ENCODE measurements at places on chromosomes 4 and X. TPM values are rescaled to one million over a fixed set of nuclear protein-coding genes. Genes with fewer than 3 reads are reported as not detected.

- peaks cover 4% of the 10 kb centered on the region for H3K36me3 ChIP-seq
- no peaks in the 10 kb centered on the region for H3K27me3 ChIP-seq
- DNase-seq: no peak
- H3K27ac ChIP-seq: no peak overlapping the region
- H3K4me3 ChIP-seq: no peak overlapping the region
Observed at GRCh38 chr4:142743121-142743825, 102.8 kb downstream of the INPP4B start.

DNA sequence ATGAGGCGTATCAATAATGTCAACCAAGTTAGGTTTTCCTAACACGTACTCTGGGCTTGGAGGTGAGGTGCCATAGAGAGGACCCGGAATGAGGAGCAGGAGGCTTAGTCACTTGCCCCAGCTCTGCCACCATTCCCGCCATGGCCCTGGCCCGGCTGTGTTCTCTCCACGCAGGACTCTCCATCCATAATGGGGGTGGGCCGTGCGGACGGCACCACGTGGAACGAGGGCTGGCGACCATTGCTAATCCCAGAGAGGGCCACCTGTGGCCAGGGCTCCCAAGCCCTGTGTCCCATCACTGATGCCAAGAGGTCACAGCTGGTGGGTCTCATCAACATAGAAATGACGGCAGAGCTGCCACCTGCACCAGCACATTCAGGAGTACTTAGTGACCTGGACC is 76.4 kb downstream of the JAKMIP1 start:
- DNase-seq: no peak
- H3K27ac ChIP-seq: no peak overlapping the region
- no peaks in the 10 kb centered on the region for H3K27me3 ChIP-seq

GRCh38 chr4:68152411-68152810 is 22.7 kb upstream of the TMPRSS11F start:
- H3K4me1 ChIP-seq: no peaks in the 10 kb centered on the region
- DNase-seq: no peak
- no peak overlapping the region for H3K27ac ChIP-seq
- no peaks in the 10 kb centered on the region for H3K36me3 ChIP-seq
- H3K4me3 ChIP-seq: no peak overlapping the region

GRCh38 chrX:7272346-7272745 is 124.4 kb upstream of the PUDP start:
- no peak overlapping the region for H3K4me3 ChIP-seq
- no peaks in the 10 kb centered on the region for H3K4me1 ChIP-seq

Gene ANXA10
- not detected for total RNA-seq

Data from activated naive CD8-positive, alpha-beta T cell treated with anti-CD3 and anti-CD28 coated beads, Interleukin-2, amount 10 ng/mL, durations not matched to agents 7 days and 5 days (primary cell).